ENCODE measurements at places on chromosomes 6 and 20.

DNA sequence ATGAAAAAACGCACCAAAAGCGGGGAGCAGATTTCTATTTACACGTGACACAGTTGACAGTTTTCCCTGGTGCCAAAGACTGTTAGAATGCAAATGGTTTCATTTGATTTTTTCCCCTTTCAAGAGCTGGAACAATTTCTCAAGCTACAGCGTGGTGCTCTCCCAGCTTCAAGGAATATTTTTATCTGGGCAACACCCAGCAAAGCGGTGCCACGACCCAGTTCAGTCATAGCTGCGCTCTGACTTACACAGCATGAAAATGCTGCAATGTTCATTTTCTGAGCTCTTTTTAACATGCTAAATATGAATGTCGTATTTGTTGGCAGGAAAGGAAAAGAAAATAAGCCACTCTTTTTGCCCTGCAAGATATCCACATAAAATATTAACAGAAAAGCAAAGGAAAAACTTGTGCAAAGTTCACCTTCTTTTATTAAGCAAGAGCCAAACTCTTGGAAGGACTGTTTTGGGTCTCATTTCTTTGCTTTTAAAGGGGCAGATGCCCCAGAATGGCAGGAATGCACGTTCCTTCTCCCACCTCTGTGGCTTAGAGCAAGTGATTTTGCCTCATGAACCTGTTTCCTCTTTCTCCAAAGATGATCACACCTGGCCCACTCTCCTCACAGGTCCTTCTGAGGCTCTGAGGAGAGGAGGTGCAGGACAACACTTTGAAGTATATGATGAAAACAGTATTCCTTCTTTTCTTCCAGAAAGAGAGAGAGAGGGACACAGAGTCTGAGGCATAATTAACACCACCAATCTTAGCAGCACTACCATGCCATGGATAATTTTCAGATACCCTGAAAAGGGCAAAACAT lies 47.0 kb downstream of the TTI1 start:
- DNase-seq, result no peak

- no peak for DNase-seq
Observed at GRCh38 chr6:126447367-126447766, 107.5 kb downstream of the CENPW start.

- no peak for DNase-seq
Observed at GRCh38 chr20:11982289-11982954, 64.7 kb downstream of the BTBD3 start.

- DNase-seq, result no peak
Observed at GRCh38 chr6:113645576-113645970, 211.6 kb upstream of the MARCKS start.

DNA sequence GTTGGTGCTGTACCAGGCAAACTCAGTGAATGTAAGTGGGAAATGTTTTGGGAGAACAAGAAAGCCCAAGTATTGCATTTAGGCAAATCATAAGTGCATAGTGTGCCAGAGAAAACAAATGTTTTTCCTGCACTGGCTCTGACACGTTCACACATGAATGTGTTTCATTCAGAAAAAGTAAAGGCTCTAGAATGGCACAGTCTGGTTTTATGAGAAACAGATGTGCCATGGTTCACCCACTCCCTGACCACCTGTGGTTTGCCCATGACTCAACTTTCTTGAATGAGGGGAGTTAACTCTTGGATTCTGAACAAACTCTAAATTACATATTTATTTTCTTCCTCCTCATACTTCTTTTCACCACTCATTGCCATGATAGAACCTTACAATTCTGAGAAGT lies 126.9 kb downstream of the KCNQ5 start:
- no peak for DNase-seq
